ENCODE measurements at places on chromosomes 6 and 20. TPM values are rescaled to one million over a fixed set of nuclear protein-coding genes. Genes with fewer than 3 reads are reported as not detected.
A peak's percentile ranks its signal among the peaks of the same experiment; 100 is the strongest.

LCA5 gene
- 11.0 TPM for polyA plus RNA-seq

DNA sequence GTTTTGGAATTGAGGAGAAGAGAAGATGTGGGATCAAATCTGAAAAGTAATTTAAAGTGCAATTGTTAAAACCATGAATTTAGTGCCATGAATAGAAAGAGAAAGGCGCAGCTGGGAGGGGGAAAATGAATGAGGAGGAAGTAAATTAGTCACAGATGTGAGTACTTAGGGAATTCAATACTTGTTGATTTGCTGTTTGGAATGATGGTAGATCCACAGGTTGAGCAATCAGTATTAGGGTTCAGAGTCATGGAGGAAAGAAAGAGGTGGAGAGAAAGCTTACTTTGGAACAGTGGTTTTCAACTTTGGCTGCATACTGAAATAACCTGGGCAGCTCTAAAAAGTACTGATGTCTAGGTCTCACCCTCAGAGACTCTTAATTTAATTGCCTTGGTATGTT, 229.7 kb upstream of the ASCC3 start:
- DNase-seq = no peak

DNA sequence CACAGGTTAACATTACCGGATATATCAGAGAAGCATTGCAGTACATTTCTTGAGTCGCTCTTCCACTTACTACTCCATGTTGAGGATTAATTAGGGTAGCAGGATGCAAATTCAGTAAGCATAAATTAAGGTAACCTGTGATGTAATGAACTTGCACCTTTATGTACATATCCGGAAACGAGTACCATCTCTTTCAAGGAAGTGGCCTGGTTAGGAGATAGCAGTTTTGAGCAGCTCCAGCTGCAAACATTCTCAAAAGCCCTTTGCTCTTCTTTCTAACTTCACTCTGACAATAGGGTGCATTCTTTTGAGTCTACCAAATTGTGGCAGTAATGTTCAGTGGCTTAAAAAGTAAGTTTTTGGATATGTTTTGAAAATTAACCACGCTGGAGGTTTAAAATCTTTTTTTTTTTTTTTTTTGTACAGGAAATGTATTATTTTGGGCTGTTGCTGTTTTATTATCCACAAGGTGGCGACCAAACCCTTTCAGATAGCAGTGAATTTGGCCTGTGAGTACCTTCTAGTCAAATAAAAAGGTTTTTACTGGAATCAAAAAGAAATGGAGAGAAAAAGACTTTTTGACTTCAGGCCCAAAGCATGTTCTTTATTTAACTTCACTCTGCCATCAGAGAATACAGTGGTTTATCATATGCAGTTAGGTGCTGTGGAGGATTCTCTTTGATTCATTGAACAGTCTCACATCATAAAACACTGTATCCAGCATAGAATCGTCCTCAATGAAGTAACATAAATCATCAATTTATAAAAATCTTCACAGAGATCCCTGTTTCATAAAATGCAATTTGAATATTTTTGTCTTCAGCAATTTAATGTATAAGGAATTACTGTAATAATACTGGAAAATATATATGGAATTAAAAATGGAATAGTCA, 8.9 kb downstream of the FAM217B start:
- DNase-seq = peak; percentile 67

GRCh38 chr6:128822271-128822670, 60.7 kb upstream of the LAMA2 start:
- no peak for DNase-seq

DNA sequence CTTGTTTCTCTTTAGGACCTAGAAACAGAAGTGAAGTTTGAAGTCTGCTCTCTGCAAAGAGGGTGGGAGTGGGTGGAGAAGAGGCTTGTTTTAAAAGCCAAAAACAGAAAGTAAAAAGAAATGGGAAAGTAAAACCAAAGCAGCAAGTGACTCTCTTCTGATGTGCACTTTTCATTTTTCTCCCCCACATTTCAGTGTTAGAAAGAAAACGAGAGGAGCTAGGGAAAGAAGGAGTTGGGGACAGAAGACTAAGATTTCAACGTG, 1.3 kb downstream of the C6orf141 start:
- no peak for DNase-seq

STMND1 gene
- 0.90 TPM for polyA plus RNA-seq

CEBPB gene
- 2.4 TPM for polyA plus RNA-seq

DNA sequence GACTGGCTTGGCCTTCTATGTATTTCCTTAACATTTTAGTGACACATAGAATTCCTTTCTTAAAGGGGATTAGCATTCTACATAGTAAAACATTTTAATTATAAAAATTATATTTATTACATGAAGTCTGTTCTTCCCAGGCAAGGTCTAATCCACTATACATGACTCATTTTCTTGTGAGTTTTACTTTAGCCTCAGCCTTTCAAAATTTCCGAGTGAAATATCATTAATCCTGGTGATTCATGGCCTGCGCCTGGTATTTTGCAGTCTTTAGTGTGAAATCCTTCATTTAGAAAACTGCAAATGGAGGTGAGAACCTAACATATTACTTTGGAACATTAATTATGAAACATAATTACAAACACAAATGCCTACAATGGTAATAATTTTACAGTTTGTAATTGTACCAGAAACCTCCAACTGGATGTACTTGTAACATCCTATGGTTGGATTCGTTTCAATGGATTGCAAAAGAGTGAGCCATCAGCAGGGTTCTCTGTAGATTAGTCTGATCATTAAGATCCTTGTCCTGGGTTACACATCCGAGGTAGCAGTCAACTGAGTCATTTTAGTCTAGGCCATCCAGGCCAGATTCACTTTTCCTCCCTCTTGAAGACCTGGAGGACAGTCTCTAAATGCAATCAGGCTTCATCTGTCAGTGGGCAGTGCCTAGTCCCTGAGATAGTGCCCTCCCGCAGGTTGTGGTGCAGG, 272.0 kb downstream of the PACRG start:
- DNase-seq = no peak

GRCh38 chr6:7108964-7109836, 1.4 kb downstream of the RREB1 start:
- DNase-seq = peak; percentile 66

DNA sequence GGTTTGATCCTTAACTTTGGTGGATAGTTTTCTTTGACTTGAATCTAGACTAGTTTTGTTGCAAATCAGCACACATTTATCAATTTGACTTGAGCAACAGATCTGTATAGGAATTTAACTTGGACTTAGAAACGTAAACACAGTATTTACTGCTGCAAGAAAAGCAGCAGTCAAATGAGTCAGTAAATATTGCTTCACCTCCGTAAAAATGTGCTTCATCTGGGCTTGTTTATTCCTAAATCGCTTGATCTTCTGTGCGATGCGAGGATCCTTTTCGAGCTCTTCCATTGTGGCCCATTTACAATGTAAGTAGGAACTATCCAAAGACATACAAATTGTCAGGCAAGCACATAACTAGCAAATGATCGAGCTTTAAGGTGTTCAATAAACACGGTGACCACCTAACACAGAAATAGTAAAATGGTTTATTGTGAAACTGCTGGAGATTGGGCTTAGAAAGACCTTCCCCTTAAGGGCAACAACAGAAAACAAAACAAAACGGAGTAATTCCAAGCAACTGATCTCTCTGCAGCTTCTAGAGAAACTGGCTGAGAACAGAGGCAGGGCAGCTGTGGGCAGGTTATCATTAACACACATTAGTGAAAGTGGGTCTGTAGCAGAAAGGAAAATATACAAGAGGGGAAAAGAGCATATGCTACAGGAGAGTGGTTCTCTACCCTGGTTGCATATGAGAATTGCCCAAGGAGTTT, 120.8 kb downstream of the CHD6 start:
- DNase-seq = no peak

- DNase-seq = no peak
Measured at GRCh38 chr20:23003881-23004460, 31.1 kb upstream of the SSTR4 start.

GRCh38 chr6:107618672-107619071, 128.8 kb downstream of the SOBP start:
- no peak for DNase-seq

DNA sequence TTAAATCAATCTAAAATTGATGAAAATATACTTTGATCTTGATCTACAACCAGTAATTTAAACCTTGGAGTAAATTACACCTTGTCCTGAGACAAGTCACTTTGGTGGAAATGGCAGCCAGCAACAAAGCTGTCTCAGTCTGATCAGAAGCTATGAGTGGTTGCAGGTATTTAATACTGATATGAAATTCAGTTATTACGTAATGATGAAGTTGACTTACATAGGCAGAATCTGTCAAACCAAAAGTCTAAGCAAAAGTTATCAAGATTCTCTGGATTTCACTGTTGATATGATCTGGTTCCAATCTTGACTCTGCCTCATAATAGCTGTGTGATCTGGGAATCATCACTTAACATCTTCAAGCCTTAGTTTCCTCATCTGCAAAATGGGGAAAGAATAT, 27.6 kb upstream of the GSTA5 start:
- DNase-seq = no peak

DNA sequence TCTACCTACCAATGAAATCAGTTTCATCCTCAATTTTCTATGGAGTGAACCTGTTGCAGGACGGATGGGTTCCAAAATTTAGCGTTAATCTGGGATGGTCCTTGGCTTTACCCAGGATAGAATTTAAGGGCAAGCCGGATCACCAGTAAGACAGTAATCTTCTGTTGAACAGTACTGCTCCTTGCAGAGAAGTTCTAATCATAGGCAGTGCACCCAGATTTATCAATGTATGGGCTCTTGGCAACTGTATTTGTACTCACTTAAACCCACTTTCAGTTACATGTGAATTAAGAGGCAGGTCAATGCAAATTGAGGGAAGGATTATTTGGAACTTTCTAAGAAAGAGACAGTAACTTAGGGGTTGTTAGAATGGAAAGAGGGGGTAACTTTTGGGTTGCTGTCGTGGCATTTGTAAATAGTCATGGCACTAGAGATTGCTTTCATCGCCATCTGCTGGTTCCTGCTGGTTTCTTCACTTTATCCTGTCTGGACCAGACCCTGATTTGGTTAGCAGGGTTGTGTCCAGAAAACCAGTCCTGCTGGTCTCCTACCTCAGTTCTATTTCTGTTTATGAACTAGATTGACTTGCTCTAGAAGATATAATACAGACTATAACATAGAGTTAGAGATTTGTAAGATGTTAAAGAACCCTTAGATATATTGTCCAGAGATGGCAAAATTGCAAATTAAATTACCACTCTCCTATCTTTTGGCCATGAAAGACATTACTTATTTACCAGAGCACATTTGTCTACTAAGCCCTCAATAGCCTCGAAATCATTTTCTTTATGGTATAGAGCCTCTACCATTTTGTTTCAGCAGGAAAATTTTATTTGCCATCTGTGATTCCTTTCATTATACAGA, 646.3 kb downstream of the UTRN start:
- DNase-seq = peak; percentile 29

LRRC73 gene
- polyA plus RNA-seq = 1.2 TPM

GRCh38 chr6:135230711-135231468, 49.8 kb downstream of the MYB start:
- no peak for DNase-seq

DNA sequence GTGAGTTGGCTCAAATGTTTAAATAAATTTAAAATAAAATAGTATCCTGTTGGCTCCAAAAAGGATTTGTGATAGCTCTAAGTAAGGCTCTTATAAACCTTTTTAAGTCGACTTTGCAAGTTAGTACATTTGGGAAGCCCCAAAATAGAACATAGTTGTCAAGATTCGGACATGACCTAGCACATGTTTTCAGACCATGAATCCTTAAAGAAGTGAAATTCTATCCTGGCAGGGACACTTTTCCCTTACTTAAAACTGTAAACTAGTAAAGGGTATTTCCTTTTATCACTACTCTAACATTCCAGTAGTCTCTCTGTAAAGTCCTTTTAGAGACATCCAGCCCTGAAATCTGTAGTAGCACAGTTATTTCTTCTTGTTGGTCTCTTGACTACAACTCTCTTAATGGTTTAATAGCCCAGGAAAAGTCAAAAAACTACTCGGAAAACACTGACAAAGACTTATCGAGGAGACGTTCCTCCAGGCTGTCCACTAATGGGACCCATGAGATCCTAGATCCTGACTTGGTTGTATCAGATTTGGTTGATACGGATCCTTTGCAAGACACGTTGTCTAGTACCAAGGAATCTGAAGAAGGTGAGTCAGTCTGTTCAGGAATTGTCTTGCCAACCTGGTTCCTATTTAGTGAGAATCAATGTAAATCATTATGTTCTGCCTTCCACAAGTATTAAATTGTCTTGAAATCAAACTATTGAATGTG, 83.6 kb downstream of the SCAND1 start:
- DNase-seq = no peak

PSMB9 gene
- 4.2 TPM for polyA plus RNA-seq

SMIM28 gene
- not detected for polyA plus RNA-seq

DNA sequence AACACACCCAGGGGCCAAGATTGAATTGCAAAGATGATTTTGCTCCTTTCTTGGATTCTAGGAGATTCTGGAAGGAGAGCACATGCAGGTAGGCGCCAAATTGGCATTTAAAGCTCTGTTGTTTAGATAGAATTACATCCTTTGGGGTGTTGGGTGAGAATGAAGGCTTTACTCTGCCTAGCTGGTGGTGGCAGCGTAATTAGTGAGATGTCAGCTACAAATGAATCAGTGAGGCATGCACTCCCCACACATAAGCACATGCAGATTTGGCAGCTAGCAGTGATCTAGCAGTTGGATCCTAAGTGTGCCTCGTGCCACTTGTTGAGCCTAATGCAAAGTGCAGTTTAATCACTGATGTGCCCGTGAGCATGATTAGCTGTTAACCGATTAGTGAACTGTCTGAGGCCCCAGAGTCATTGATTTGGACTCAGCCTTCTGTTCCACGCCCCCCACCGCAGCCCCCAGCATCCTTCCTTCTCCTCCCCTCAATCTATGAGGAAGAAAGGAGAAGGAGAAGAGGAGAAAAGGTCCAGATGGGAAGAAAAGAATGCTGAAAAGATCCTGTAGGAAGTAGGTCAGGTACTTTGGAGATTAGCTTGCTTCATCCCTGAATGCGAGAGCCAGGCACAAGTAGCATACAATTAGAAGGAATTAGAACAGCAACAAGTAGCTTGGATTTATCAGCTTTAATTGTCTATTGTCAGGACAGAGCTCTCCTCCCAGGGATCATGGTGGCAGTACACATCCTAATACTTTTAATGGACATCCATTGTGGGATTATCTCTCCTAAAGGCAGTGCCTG, 6.0 kb upstream of the PRDM1 start:
- DNase-seq = no peak

- DNase-seq = no peak
Measured at GRCh38 chr20:10721976-10722375, 48.2 kb upstream of the JAG1 start.

OPN5 gene
- 1.4 TPM for polyA plus RNA-seq

GRCh38 chr6:26309731-26310142, 55.3 kb upstream of the BTN3A2 start:
- DNase-seq = no peak

GRCh38 chr6:146544616-146545182, 1.1 kb downstream of the RAB32 start:
- DNase-seq = no peak

- DNase-seq = no peak
Measured at GRCh38 chr6:163646866-163647265, 232.3 kb downstream of the QKI start.

DNA sequence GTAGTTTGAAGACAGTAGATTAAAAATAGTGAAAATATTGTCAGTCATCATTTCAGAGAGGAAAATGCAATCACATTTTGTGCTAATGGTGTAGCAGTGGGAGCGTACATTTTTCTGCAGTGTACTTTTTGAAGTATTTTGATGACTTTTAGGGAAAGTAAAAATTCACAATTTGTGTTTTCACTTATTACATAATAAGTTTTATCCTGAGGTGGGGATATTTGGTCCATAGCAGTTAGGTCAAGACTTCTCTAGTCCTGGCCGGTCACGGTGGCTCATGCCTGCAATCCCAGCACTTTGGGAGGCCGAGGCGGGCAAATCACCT, 122.3 kb downstream of the SASH1 start:
- DNase-seq = no peak

Data from left kidney (tissue), 8 donors.